GM13977 (cell line): ENCODE measurements at places on chromosomes 16 and 17.
A peak's percentile ranks its signal among the peaks of the same experiment; 100 is the strongest.

GRCh38 chr17:63150490-63150889, 184.5 kb downstream of the TANC2 start:
- DNase-seq = no peak

DNA sequence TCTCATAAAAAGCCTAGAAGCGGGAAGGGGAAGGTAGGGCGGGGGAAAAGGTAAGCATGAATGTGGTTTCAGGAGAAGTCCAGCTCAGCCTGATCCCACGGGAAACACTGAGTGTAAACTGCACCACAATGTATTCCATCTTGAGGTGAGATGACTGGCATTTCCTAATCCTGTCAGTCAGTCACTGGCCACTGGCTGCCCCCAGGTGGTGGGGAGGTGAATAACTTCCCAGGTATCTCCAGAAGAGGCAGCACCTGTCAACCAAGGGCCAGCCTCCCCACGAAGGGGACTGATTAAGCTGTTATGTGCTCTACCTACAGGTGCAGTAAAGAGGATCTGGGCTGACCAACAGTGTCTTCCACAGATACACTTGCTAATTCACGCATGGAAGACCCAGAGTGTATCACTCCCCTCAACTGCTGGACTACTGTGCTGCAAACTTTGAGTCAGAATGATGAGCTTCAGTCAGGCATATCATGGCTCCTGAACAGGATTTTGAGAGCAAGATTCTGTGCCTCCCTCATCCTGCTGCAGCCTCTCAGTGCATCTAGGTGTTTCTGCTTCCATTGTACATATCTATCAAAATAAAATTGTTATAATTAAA, 108.5 kb upstream of the CCL2 start:
- DNase-seq = peak; percentile 59

- DNase-seq = no peak
Observed at GRCh38 chr16:16052916-16053315, 103.5 kb downstream of the ABCC1 start.

DNA sequence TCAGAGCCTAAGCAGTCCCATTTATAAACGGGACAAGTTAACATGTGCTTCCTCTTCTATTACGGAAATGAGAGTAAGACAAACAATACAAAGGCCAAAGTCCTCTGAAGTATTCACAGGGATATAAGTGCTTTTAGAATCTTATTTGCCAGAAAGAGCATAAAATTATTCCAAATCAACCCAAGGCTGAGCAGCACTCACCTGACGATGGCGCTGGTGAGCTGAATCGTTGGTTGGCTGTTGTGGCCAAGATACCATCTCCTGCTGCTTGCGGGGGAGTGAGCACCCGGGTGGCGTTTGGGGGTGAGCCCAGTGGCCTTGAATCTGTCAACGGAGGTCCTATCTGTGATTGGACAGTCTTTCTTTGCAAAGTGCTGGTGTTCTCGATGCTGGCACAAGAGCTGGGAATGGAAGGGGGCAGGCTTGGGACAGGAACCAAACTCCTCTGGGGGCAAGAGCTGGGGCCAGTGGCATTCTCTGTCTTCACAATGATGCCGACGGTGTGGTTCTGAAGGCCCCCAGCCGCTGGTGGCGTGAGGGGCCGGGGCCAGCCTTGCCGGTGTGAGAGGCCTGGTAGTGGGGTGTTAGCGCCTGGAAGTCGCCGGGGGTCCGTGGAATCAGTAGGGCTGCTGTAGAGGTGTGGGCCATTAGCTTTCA, 9.5 kb upstream of the DHRS13 start:
- DNase-seq = no peak

GRCh38 chr17:77375108-77375916, 234.5 kb downstream of the SEC14L1 start:
- DNase-seq = no peak

GRCh38 chr17:39634384-39634871, 2.5 kb upstream of the STARD3 start:
- DNase-seq = peak; percentile 61

- DNase-seq = no peak
Observed at GRCh38 chr16:67474551-67475455, 6.2 kb downstream of the ATP6V0D1 start.

DNA sequence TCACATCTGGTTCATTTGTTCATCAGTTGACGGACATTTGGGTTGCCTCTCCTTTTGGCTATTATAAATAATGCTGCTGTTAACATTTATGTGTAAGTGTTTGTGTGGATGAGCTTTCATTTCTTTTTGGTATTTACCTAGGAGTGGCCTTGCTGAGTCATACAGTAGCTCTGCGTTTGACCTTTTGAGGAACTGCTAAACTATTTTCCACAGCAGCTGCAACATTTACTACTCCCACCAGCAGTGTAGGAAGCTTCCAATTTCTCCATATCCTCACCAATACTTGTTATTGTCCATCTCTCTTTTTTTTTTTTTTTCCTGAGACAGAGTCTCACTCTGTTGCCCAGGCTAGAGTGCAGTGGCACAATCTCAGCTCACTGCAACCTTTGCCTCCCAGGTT, 20.7 kb upstream of the PLCG2 start:
- DNase-seq = no peak

DNA sequence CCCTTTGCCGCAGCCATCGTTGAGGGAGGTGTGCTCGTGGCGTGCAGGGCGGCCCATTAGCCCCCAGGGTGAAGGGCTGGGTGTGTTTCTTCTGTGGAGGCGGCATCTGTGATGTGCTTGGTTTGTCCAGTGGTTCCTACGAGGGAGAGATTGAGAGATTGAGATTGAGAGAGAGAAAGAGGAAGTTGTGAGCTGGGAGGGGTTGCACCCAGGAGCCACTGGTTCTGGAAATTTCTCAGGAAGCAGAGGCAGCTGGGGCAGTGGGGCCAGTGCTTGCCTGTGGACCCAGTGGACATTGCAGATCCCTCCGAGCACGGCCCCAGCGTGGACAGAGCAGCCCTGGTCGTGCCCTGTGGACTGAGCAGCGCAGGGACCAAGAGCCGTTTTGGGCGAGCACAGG, 72.0 kb upstream of the ZNF750 start:
- DNase-seq = no peak

- no peak for DNase-seq
Observed at GRCh38 chr17:11853321-11854151, 143.7 kb downstream of the ZNF18 start.

DNA sequence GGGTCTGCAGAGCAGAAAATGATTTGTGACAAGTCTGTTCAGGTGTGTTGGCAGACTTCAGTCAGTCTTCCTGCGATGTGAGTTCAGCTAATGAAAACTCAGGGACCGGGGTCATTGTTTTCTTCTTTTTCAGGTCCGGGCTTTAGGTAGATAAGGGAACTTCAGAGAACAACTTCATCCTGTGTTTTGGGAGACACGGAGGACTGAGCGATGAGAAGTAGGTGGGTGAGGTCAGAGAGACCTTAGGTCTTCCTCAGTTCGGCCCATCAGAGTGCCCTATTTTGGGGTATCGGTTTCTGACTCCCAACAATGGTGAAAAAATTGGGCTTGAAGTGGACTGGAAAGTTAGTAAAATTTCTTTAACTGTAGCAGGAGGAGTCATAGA, 88.9 kb upstream of the ATF7IP2 start:
- DNase-seq = no peak

GRCh38 chr17:29557739-29558116, 9.1 kb downstream of the ABHD15 start:
- DNase-seq = no peak

- no peak for DNase-seq
Observed at GRCh38 chr16:85374571-85374872, 238.6 kb upstream of the GSE1 start.

- no peak for DNase-seq
Observed at GRCh38 chr17:36723459-36724025, 122.2 kb downstream of the MRM1 start.

GRCh38 chr16:65728167-65728566, 606.3 kb upstream of the CDH11 start:
- DNase-seq = no peak

GRCh38 chr17:3723188-3723555, 531 bp upstream of the HASPIN start:
- no peak for DNase-seq

GRCh38 chr17:43372273-43372911, 26.4 kb upstream of the ARL4D start:
- peak; percentile 46 for DNase-seq

DNA sequence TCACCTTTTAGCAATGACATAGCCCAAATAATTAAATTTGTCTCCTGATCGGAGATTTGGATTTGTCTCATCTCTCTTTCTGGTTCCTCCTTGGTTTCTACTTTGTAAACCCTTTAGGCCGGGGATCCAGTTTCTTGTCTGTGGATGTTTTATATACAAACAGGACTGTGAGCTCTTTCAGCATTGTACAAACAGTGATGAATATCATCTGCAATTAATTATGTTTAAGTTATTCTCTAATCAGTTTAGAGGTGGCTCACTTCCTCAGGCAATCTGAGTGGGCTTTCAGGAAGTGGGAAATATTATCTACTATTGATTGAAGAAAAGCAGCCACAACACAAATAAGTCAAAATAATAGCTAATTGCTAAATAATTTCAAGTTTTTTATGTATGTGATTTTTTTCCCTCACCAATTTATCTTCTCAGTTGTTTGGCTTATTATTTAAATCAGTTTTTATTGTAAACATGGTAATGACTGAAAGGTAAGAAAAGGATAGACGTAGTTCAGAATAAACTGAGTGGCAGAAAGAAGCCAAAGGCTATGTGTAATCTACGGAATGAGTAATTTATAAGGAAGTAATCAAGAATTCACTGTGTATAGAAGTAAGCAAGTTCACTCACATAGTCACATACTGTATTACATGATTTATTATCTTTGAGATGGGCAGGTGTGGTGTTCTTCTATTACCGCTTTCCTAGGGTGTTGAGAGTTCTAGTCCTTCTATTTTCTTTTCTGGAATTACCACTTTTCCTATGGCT, 3.4 kb upstream of the ABCC11 start:
- DNase-seq = no peak

DNA sequence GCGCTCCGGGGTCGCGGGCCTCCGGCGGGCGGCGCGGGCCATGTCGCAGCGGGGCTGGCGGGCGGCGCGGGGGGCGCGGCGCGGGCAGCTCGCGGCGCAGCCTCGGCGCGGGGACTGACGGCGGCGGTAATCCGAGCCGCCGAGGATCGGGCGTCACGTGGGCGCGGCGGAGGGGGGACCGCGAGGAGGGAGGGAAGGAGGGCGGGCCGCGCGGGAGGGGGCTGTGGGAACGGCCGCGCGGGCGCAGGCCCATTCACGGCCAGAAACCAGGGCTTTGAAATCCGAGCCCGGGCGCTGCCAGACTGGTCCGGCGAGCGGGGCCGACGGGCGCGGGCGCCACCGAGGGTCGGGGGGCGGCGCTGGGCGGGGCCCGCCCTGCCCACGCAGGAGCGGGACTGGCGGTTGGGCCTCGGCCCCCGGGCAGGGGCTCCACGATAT, at the start of gene MTSS2:
Gene MTSS2, minus strand, starts transcription at position 116 of the 438 bp plus-strand sequence. CDS start 262 bp downstream, outside the sequence.
- peak; percentile 72 for DNase-seq

DNA sequence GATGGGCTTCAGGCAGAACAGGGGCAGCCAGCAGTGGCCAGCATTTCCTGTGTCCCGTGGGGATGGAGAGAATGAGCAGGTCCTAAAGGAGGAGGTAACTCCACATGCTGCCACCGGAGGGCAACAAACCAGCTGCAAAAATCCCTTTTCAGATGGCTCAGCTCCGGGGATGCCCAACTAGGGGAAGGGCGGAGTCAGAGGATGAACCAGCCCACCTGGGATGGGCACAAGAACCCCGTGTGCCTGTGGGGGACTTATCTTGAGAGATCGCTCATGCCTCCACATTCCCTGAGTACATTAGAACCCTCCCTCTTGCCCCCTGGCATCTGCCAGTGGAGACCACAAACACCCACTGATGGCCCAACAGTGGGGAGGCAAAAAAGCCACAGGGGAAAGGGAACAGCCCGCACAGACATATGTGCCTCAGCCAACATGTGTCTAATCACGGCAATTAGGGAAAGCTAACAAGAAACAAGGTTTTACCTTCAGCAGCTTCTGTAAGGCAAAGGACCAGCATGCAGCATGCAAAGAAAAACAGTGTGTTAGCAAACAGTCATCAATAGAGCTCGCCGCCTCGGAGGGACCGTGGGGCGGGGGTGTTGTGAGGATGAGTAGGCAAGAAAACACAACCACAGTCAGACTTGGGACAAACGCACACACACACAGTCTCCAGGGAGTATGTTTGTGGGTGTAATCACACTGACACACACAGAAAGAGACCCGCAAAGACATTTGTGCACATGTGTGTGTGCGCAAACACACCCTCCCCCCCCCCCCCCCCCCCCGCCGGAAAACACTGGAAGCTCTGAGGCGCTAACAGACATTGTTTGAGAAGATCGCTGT, 64.0 kb downstream of the MYO18A start:
- DNase-seq = peak; percentile 59

DNA sequence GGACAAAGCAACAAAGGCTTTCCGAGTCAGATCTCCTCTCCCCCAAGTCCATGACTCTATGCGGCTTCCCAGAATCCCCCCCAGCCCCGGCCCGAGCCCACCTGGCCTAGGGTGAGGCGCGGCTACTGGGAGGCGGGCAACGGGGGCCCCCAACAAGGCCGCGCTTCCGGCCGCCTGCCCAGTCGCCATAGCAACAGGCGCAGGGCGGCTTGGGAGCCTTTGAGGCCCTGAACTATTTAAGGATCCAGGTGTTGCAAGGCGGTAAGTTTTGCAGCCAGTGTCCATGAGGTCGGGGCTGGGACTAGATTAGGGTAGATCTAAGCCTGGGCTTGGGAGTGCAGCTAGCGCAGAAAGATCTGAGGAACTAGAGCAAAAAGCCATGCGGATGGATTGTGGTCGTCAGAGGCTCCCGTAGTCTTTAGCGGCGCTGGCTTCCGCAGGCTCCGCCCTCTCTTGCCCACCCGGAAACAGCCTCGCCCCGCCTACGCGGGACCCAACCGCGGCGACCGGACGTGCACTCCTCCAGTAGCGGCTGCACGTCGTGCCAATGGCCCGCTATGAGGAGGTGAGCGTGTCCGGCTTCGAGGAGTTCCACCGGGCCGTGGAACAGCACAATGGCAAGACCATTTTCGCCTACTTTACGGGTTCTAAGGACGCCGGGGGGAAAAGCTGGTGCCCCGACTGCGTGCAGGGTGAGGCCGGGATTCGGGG, at the start of the genes KIAA0753 and TXNDC17:
Gene KIAA0753, minus strand, starts transcription at position 176 of the 711 bp plus-strand sequence. CDS start 5,608 bp downstream, outside the sequence.
Gene TXNDC17, plus strand, starts transcription at position 525 of the 711 bp plus-strand sequence. Its CDS starts 23 bp downstream, at position 548.
- DNase-seq = peak; percentile 89

GRCh38 chr17:74027444-74027843, 176.0 kb upstream of the RPL38 start:
- no peak for DNase-seq

- no peak for DNase-seq
Observed at GRCh38 chr16:1511662-1512569, 18.8 kb downstream of the TELO2 start.

- DNase-seq = no peak
Observed at GRCh38 chr17:73045724-73046123, 46.8 kb downstream of the SLC39A11 start.
